Smooth muscle cell of the brain vasculature (primary cell): ENCODE measurements at places on chromosomes 16 and 17.
A peak's percentile ranks its signal among the peaks of the same experiment; 100 is the strongest.

GRCh38 chr17:19766421-19767270 lies 18.5 kb upstream of the ALDH3A1 start:
- DNase-seq, result no peak

- no peak for DNase-seq
These were observed 8.7 kb upstream of the DPEP1 start for GRCh38 chr16:89604764-89605163.

GRCh38 chr16:73230651-73231050 lies 182.7 kb upstream of the ZFHX3 start:
- DNase-seq, result no peak

- DNase-seq, result no peak
These were observed 728.8 kb upstream of the RBFOX1 start for GRCh38 chr16:6603780-6604325.

DNA sequence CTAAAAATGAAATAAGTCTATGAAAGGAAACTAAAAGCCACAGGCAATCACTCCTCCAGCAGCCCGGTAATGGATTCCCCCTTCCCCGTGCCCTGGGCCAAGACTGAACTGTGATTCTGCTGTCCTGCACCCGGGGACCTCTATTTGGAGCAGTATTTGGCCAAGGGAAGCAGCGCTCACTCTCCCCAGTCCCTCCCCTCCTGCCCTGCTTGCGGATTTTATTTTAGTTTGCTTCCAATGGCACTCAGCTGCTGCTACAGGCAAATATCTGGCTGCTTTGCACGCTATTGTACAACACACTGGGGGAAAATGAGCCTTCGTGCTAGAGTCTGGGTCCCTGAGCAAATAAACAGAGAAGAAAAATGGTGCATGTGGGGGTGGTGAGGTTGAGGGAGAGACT lies 975.7 kb upstream of the RBFOX1 start:
- DNase-seq, result no peak

GRCh38 chr16:71364133-71364681 lies 5.7 kb downstream of the CALB2 start:
- DNase-seq, result no peak

DNA sequence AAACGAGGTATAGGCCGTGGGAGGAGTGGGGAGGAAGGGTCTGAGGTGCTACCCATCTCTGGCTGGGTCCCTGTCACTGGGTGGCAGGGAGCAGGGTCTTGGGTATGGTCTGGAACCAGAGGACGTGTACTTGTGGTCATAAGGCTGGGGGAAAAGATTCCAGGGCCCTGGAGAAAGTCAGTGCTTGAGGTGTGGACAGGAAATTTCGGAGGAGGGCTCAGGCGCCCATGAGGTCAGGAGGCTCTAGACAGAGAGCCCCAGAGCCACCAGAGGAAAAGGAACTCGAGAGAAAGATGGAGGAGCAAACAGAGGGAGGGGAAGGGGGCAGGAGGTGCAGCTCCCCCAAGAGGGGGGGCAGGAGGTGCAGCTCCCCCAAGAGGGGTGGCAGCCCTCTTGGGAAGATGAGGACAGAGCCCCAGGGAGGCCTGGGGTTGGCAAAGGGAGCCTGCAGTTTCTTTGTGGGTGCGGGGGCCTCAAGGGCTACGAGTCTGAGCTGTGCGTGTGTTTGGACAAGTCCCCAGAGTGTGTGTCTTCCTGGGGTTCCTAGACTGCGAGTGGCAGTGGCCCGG lies 683 bp upstream of the SLC7A6 start:
- DNase-seq, result no peak

DNA sequence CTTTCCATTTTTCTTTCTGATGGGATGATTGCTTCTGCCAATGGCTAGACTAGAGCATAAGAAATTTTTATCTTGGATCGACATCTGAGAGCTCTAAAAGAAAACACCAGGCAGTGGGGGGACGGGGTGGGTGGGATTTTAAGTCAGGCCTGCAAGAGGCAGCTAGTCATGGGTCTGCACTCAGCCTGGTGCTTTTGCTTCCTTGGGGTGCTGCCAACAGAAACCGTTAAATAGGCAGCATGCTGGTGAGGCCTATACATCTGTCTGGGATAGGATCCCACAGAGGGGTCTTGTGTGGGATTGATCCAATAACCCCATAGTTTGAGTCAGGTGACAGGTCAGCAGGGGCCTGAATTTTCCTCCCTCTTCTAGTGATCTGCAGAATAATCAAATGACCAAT lies 26.9 kb downstream of the ZNRF1 start:
- peak; percentile 66 for DNase-seq

GRCh38 chr17:7955414-7956227 lies 23.6 kb downstream of the CNTROB start:
- no peak for DNase-seq

DNA sequence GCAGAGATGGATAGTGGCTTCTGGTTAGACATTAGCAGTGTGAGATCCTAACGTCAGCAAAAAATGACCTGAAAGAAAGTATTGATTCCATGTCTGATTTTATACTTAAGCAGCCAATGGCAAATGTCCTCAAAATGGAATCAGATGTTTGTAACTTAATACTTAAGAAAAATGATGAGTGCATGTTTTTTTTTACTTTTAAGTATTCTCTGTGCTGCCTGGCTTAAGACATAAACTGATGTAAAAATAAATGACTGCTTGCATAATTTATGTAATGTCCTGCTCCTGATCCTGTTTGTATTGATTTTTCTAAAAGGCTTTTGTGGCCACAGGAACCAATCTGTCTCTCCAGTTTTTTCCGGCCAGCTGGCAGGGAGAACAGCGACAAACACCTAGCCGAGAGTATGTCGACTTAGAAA lies 7.4 kb downstream of the CBFB start:
- no peak for DNase-seq

- no peak for DNase-seq
These were observed 21.6 kb downstream of the SPNS2 start for GRCh38 chr17:4520060-4520893.

DNA sequence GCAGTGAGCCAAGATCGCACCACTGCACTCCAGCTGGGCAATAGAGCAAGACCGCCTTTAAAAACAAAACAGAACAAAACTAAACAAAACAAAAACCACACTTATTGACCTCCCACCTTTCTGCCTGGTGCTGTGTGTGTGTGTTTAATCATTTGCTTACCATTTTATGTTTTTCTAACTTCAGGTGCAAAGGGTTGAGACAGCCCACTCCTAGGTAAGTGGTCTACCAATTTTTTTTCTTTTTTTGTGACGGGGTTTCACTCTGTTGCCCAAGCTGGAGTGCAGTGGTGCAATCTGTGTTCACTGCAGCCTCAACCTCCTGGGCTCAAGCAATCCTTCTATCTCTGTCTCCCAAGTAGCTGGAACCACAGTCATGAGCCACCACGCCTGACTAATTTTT lies 65.8 kb downstream of the SALL1 start:
- no peak for DNase-seq

GRCh38 chr16:79171931-79172705 lies 428.4 kb downstream of the MAF start:
- DNase-seq, result no peak

DNA sequence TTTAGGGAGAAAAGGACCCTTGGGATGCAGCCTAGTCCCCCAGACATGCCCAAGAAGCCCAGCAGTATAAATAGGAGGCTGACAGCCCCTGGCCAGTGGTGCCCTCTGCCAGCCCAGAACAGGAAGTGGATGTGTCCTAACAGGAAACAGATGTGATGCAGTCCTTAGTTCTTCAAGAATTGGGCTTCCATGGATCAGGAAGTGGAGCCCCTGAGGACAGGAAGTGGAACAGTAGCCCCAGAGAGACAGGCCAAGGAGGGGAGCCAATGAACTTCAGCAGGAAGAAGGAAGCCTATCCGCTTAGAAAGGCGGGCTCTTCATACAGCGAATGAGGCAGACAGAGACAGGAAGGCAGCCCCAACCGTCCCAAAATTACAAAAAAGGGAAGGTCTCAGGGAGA lies 7.2 kb downstream of the CTF1 start:
- no peak for DNase-seq

- DNase-seq, result no peak
These were observed 1.5 kb downstream of the SLC13A5 start for GRCh38 chr17:6711681-6712057.

GRCh38 chr17:40909755-40910154 lies 24.7 kb upstream of the KRT20 start:
- DNase-seq, result no peak

DNA sequence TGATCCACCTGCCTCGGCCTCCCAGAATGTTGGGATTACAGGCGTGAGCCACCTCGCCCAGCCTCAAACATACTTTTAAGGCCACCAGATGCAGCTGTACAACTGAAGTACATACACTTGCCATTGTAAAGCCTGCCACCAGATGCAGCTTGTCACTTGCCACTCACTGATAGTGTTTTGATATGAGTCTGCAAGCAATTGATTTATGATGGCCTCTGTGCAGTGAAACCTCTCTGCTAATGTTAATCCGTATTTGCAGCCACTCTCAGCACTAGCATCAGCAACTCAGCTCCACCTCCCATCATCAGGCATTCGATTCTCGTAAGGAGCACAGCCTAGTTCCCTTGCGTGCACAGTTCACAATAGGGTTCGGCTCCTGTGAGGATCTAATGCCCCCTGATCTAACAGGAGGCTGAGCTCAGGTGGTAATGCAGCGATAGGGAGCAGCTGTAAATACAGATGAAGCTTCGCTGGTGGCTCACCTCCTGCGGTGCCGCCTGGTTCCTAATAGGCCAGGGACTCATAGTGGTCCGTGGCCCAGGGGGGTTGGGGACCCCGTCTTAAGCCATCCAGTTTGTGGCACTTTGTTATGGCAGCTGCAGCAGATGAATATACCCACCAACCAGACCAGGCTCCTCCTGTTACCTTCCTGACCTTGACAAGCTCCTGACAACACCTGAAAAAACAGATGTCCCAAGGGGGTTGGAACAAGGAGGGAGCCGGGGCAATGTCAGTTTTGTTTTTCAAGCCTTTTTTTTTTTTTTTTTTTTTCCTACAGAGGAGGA lies 1.3 kb upstream of the HERPUD1 start:
- no peak for DNase-seq

- DNase-seq, result no peak
These were observed 2.9 kb upstream of the SRCIN1 start for GRCh38 chr17:38608648-38609047.

GRCh38 chr17:81517339-81518112 lies 4.9 kb upstream of the ACTG1 start:
- no peak for DNase-seq
